ENCODE measurements at places on chromosomes 4 and X.

GRCh38 chr4:138572007-138572406, 329.9 kb upstream of the SLC7A11 start:
- no peak for DNase-seq

- DNase-seq, result no peak
Measured at GRCh38 chrX:47430925-47431324, 52.1 kb downstream of the ZNF41 start.

DNA sequence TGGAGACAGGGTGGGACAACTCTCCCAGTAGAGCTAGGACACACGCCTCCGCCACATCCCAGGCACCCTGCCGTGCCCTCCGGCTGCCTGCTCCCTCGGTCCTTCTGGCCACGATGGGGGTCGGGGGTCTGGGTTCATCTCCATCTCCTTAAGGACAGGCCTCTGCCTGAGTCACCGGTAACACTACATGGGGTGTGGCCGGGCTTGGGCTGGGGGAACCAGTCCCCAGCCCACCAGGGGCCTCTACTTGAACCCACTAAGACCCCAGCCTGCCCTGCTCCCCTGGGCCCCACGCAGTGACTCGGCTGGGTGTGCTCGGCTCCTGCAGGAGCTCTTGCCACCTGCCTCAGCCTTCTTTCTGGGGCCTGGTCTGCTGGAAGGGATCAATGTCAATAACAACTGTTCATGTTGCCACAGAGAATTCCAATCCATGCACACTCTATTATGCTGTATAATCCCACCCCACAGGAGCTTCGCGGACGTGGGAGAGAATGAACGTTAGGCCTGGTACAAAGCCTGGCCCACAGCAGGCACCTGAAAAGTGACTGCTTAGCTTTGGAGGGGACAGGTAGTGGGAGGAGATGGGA, 177.7 kb upstream of the PSAPL1 start:
- DNase-seq, result no peak

DNA sequence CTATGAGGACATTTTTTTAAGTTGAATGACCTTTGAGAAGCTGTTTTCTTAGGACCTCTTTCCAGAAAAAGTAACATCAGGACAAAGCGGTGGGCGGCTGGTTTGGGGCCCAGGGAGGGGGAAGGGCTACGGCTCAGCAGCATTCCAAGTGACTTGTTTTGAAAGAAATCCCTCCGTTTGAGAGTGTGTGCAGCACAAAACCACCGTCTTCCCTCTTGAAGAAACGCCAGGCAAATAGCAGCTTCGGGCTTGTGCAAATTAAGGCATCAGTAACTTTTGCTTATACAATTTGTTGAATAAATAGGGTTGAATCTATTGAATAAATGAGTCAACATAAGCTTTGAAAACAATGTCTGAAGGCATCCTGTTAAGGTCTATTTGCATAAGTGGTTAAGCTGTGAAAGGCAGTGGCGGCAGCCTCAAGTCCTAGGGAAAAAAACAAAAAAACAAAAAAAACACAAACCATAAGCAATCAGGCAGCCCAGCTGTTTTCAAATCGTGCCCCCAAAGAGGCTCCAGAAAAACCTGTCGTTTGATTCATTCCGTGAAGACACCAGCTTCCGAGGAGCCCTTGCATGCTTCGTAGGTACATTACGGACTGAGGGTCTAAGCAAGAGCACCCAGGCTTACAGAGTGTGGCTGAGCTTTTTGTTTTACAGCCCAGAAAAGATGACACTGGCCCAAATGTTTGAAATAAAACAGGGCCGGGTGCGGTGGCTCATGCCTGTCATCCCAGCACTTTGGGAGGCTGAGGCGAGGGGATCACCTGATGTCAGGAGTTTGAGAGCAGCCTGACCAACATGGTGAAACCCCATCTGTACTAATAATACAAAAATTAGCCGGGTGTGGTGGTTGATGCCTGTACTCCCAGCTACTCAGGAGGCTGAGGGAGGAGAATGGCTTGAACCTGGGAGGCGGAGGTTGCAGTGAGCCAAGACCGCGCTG, 103.7 kb downstream of the CRLF2 start:
- no peak for DNase-seq

DNA sequence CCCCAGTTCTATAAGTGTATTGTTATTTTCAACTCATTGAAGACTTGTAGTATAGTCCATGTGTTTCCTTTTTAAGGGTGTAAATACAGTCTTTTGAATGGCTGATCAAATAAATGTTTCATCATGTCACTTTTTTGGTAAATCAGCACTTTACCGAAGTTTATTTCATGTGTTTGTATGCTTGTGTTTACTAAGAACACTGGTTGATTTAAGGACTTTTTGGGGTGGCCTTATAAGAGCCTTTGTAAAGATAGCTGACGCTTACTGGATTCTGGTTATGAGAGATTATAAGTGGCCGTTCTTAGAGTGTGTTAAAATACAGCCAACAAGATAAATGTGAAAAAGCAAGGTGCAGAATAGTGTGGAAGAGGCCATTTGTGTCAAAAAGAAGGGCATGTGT, 2.6 kb downstream of the UBE2K start:
- no peak for DNase-seq

DNA sequence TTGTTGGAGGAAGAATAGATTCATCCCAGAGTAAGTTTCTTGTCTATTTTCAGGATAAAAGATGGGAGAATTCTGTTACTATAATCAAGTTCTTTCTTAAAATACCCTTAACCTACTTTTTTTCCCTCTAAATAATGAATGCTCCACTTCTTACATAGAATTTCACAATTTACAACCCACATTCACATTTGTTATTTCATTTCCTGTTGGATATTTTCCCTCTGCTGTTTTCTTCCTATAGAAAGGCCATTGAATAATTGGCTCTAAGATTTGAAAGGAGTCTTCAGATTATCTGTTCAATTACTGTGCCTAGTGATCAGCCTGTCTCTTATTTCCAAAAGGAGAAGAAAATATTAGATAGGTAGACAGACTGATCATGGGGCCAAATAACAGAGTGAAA, 79.7 kb downstream of the CPE start:
- no peak for DNase-seq

DNA sequence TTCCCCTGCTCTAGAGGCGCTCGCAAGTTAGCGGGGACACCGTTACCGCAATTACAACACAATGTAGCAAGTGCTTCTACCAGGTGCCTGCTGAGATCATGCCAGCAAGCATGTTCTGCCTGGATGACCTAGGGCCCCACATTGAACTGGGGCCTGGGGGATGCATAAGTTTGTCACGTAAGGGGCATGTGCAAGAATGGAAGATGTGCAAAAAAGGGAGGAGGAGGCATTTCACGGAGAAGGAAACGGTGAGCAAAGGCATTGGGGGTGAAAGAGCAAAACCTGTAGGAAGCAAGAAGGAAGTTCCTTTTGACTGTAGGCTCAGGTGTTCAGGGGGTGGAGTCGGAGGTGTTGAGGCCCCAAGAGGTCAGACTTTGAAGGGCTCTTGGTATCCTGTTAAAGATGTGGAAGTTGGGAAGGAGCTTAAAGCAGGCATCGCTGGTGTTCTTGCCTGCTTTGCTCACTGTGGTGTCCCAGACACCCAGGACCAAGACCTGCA, 602 bp upstream of the SCARB2 start:
- no peak for DNase-seq

All from activated CD4-positive, alpha-beta T cell treated with anti-CD3 and anti-CD28 coated beads for 4 hours (primary cell).